ENCODE measurements at places on chromosomes 1 and 21.

DNA sequence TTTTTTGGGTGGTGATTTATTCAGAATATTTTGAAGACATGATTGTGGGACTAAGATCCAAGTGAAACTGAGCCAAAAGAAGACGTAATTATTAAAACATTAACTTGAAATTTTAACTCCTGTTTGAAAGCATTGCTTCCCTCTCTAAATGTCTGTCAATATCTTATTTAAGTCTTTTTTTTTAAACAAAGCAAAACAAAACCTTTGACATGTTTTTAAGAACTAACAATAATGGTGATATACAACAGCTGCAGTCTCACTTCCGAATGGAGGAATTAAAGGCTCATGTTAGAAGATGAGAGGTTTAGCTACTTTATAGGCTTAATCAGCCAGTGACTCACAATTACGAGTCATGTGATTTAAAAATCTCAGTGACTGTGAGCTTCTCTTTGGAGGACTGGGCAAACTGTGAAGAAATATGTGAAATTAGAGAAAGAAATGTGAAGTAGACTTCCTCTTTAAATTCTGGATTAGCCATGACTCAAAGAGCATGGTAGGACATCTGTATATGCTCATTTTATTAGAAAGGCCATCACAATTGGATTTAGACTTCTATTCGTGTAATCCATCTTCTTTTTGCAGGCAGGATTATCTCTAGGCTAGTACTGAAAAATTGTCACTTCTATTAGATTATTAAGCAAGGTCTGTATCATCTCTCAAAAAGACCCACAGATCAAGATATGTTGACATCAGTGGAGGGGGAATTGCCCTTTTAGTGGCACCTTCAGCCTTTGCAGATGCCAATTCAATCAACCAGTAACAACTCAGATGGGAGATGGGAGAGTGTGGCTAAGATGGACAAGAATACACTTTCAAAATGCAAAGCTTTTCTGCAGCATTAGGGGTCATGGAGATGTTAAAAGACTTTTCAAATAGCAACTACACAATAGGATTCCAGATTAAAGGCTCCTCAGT is 28.7 kb downstream of the KCNA3 start:
- DNase-seq: no peak

GRCh38 chr1:167373398-167373797 is 144.9 kb downstream of the CD247 start:
- DNase-seq: no peak

DNA sequence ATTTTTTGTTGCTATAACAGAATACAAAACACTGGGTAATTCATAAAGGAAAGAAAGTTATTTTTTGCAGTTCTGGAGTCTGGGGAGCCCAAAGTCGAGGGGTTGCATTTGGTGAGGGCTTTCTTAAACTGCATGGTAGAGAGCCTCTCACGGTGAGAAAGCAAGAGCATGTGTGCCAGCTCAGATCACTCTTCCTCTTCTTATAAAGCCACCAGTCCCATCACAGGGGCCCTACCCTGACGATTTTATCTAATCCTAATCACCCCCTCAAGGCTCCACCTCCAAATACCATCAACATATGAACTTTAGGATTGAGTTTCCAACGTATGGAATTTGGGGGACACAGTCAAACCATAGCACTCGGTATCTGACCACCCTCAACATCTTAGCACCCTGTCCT is 1.0 kb upstream of the STRIP1 start:
- DNase-seq: no peak

DNA sequence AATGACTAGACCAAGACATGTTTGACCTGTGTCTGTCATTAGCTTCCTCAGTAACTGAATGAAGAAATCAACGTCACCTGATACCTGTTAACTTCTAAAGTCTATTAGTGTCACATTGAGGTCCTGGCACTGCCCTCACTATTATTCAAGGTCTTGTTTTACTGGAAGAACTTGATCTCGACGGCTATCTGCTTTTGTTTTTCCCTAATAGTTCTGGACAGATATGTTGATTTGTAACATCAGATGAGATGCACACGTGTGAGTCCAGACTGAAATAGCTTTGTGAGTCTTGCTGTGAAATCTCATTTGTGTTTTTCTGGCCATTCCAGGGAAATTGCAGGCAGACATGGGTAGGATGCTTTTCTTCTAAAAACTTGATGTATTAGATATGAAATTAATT is 159.2 kb downstream of the RYR2 start:
- DNase-seq: no peak

GRCh38 chr1:1670866-1671265 is 12.1 kb upstream of the CDK11B start:
- no peak for DNase-seq

DNA sequence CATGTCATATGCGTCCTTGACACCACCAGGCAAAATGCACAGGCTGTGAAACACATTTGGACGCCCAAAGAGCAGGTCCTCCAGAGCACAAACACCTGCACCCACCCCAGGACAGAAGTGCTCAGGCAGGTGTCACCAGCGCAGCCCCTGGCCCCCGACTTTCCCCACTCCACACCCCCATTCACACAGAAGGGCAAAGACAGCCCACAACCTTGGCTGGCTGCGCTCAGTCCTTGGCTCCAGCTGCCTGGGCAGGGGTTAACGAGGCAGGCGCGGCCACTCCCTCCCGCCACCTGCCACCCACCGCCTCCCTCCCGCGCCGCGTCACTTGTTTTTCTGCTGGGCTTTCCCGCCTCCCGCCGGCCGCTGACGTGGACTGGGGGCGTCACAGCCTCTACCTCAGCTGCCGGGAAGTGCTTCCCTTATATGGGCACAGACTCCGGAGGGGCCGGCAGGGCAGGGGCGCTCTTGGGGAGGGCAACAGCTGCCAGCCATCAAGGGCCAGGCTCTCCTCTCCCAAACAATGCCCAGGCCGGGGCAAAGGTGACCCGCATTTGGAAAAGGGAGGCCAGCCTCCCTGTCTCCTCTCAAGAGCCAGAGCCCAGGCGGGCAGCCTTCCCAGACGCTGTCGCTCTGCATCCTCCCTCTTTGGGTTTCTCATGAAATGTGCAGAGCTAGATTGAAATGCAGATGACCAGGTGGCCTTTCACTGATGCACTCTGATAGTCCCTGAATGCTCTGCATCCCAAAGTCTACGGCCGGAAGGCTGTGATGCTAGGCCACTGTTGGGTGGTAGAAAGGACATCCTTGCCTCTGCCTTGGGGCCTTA is 14.8 kb upstream of the BTG2 start:
- DNase-seq: peak; percentile 92

- no peak for DNase-seq
Observed at GRCh38 chr21:42388740-42389448, 7.0 kb downstream of the TMPRSS3 start.
